ENCODE measurements at places on chromosomes 4 and X.

- DNase-seq, result no peak
These were observed 151.0 kb downstream of the NHS start for GRCh38 chrX:17525762-17526555.

DNA sequence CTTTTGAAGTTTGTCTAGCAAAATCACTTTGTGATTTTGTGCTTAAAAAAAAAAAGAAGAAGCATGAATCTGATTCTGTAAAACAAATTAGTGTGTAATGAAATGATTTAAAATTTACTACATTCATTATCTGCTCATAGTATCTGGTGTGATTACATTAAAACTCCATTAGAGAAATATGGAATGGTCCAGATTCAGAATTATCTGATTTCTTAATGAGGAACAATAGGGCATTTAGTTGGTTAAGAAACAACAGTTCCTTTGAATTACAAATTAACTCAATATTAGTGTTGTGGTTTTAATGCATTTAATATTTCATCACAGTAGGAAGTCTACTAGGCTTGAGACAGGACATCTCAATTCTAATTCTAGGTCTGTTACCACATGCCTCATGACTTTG, 57.9 kb upstream of the PDHA1 start:
- no peak for DNase-seq

DNA sequence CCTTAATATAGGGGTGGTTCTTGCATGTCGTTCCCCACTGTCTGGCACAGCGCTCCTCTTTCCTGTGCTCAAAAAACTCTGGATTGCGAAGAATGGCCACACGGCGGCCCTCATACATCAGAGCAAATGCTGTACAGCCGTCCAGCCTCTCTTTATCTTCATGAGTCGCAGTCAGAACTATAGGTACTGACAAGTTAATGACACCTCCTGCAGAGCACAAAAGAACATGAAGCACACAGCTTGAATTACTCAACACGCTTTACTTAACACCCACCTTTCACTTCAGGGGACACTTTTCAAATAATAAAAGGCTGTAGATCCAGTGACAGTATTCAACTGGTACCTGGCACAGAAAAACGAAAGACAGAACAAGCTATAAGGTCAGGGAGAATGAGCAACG, 65.3 kb downstream of the PAPSS1 start:
- no peak for DNase-seq

DNA sequence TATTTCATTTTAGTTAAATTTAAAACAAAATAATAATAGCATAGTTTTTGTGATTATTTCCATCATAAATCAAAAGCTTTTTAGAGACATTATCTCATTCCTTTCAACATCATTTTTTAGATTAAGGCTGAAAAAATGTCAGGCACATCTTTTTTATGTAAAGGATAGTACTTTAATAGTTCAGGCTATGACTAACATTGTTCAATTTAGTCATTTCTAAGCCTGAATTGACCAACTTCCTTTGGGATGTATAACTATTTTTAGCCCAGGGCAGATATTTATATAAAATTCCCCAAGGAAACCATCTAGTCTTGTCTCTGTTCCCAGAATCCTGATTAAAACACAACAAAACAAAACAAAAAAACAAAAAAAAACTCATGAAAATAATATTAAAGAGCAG, 145.6 kb upstream of the PCDH18 start:
- DNase-seq, result peak; percentile 39

DNA sequence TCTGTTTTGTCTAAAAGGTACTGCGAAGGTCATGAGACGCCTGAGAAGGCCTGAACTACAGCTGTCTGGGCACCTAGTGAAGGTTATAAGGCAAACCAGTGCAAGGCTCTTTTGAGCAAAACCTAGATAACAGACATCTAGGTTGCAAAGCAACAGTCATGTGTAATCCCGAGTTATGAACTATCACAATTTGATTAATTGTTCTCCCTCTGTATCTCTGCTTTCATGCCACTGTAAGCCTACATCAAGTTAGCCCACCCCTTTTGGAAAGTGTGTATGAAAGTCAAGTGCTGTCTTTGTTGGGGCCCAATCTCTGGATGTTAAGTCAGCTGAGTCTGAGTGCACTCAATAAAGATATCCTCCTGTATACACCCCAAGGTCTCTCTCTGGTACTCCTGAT, 31.9 kb upstream of the UGT2B7 start:
- no peak for DNase-seq

GRCh38 chrX:17859609-17860178, 1.4 kb downstream of the RAI2 start:
- no peak for DNase-seq

DNA sequence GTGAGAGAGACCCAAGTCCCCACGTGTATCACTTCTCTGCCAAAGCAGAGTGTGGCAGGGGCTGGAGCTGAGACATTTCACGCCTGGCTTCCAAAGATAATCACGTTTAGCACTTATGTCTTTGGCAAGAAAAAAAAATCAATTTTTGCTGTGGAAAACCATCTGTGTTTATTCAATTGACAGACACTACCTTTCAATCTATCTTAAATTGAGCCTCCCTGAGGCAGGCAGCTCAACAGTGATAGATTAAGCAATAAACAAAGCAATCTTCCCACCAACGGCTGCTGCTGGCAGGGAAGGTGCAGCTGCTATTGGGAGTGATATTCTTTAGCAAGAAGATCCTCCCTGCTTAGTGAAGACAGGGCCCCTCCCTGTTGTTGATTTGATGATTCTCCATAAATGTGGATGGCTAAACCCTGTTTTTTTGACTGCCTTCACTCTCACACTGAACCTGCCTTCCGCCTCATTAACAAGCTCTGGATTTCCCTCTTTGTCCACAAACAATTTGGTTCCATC, 11.6 kb upstream of the MAGEB17 start:
- DNase-seq, result no peak

DNA sequence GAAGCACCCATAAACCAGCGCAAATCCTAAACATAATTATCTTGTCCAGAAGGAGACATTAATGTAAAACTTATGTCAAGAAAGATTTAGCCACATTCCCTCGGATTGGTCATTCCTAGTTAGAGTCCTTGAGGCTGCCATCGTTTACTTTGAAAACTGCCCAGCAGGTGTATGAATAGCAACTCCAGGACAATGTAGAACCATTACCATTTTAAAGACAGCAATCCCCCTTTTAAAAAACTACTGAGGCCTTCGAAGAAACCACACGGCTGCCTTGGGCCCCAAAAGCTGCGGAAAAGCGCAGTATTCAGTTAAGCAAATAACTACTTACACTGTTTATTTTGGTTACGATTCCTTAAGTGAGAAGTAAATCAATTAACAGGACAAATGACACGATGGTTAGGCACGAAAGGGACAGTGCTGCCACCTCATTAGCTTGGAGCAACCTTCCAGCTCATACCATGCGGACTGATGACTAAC, 822 bp upstream of the SGMS2 start:
- DNase-seq, result no peak
